ENCODE measurements at places on chromosomes 2 and 18.

DNA sequence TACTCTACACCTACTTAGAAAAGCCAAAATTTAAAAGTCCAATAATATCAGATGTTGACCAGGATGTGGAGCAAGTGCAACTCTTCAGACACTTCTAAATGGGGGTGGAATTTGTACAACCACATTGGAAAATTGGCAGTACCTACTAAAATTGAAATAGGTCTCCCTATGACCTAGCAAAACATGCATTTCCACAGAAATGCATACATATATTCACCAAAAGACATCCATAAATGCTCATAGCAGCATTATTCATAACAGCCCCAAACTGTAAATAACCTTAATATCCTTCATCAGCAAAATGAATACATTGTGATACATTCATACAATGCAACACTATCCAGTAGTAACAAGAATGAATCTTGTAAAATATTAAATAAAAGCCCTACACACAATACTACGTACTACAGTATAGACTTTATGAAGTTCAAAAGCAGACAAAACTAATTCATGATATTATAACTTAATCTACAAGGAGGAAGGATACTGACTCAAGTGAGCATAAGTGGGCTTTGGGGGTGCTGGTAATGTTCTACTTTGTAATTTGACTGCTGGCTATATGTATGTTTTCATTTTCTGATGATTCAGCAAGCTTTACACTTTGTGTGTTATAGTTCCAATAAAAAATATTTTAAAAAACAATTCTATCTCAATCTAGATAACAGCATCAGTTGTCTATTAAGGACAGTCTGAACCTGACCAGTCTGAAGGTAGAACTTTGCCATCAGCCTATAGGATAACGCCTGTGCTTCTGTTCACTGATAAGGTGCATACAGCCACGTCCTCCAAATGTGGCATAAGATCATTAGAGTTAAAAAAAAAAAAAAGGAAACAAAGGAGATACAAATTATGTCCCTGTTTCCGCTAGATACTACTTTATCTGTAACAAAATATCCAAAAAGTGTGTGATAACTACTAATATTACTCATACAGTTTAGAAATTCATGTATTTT, 6.6 kb upstream of the TNFRSF11A start:
- no peak for DNase-seq

GRCh38 chr2:113980946-113981345, 91.1 kb downstream of the ACTR3 start:
- no peak for DNase-seq

GRCh38 chr2:166831930-166832329, 56.4 kb upstream of the XIRP2 start:
- no peak for DNase-seq

- DNase-seq = peak; percentile 54
Observed at GRCh38 chr18:23207191-23207955, 72.1 kb downstream of the CABLES1 start.

DNA sequence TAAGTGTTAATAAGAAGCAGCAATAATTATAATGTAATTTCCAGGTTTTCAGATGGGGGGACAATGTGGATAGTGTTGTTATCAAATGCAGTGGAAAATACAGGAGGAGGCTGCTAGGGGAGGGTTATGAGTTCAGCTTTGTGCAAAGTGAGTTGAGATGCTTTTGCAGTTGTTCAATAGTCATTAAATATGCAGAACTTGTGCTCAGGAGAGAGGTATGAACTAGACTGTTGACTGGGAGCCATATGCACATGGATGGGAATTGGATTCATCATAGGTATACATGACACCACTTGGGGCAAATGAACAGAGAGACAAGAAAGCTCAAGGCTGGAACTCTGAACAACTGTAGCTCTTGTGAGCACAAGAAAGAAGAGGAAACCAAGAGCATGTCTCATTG, 182.1 kb upstream of the PID1 start:
- DNase-seq = no peak

GRCh38 chr2:154032220-154032619, 160.5 kb downstream of the GALNT13 start:
- DNase-seq = no peak

DNA sequence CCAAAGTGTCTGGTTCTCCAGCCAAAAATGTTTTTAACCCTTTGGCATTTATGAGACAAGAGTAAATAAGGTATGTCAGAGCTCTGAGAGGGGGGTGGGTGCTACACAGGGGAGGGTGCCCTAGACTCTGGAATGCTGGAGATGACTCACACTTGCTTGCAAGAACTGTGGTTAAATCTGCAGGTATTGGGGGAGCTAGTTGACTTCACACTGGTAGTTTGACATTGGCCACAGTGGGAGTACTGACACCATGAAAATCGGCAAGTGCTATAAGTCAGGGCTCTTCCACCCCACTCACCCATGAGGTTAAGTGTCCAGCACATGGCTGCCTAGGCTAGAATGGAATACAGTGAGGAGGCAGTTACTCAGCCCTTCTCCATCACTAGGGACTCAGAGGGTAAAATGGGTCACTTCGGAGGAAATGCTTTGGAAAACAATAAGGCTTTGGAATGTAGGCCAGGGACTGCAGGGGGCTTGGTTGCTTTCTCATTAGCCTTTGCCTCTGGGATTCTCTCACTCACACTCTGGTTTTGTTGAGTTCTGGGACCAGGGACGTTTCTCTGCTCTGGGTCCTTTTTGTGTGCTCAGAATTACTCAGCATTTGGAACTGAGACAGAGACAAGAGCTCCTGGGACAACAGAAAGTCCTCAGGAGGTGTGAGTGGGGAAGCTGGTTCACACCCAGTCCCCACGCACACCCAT, 91.6 kb downstream of the ACKR3 start:
- no peak for DNase-seq

DNA sequence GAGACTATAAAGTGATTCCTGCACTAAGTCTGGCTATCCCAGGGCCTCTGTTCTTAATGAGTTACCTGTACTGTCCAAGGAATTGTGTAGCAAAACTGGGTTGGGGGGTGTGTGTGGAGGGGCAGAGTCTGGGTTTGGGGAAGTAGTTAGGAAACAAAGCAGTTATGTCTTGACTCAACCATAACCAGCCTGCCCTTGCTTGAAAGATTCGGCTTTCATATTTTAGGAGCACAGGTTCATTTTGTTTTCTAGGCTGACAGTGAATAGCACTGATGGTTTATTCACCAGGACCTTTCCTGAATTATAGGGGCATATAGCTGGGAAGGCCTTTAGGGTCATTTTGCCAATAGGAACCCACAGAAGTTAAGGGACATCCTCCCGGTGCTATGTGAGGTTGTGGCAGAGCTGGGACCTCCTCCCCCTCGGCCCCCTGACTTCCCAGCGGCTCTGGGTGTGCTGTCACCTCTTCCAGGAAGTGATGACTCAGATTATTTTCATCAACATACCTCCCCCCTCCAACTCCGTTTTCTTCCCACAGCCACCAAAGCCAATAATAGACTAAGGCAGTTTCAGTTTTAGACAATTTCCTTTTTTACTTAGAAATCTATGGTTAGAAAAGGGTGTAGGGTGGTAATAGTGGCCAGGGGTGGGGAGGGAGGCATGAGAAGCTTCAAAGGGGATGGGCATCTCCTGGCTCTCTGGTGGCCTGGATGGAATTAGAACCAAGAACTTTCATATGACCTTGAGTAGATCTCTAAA, 44.8 kb downstream of the SETBP1 start:
- peak; percentile 19 for DNase-seq

- no peak for DNase-seq
Observed at GRCh38 chr2:4408321-4408720, 704.9 kb downstream of the DCDC2C start.

- no peak for DNase-seq
Observed at GRCh38 chr2:143078104-143078503, 51.1 kb upstream of the ARHGAP15 start.

- DNase-seq = no peak
Observed at GRCh38 chr18:50590593-50590992, 30.7 kb downstream of the MAPK4 start.

- DNase-seq = no peak
Observed at GRCh38 chr2:230011617-230012016, 57.1 kb downstream of the SLC16A14 start.

DNA sequence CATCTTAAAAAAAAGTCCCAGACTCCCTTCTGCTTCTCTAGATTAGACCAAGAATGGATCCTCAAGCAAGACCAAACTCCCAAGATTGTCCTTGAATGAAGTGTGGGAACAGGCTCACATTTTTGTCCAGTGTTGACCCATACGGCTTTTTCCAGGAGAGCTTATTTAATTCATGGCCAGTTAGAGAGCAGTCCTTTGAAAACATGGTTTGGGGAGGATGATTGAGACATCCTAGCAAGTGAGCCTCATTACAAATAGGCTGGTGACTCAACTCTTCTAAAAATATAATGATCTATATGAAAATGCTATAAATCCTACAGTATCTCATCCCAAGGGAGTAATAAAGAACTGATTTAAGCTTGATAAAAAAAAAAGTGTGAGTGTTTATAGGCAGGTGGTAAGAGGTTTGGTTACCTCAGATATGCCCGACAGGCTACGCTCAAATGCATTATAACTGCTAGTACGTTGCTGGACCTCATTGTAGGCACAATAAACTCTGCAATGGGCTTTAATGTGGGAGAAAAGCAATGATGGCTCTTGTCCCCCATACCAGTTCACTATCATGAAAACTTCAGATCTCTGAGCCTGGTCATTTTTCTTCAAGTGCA, 17.0 kb downstream of the ANKRD29 start:
- DNase-seq = no peak

- DNase-seq = no peak
Observed at GRCh38 chr2:239506961-239507360, 106.1 kb upstream of the HDAC4 start.

DNA sequence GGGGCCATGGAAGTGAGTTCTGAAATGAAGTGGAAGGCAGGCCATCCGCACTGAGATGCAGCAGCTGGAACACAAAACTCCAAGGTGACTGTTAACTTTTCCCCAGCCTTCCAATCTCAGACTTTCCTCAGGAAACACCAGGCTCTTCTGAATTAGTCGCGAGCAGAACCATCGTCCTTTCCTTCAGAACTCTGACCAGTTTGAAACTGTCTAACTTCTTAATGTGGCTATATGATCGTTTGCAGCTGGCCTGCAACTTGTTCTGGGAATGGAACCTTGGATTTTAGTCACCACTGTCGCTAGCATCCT, 620 bp upstream of the RPL37A start:
- DNase-seq = no peak

- DNase-seq = no peak
Observed at GRCh38 chr2:160257041-160257742, 57.1 kb upstream of the ITGB6 start.

DNA sequence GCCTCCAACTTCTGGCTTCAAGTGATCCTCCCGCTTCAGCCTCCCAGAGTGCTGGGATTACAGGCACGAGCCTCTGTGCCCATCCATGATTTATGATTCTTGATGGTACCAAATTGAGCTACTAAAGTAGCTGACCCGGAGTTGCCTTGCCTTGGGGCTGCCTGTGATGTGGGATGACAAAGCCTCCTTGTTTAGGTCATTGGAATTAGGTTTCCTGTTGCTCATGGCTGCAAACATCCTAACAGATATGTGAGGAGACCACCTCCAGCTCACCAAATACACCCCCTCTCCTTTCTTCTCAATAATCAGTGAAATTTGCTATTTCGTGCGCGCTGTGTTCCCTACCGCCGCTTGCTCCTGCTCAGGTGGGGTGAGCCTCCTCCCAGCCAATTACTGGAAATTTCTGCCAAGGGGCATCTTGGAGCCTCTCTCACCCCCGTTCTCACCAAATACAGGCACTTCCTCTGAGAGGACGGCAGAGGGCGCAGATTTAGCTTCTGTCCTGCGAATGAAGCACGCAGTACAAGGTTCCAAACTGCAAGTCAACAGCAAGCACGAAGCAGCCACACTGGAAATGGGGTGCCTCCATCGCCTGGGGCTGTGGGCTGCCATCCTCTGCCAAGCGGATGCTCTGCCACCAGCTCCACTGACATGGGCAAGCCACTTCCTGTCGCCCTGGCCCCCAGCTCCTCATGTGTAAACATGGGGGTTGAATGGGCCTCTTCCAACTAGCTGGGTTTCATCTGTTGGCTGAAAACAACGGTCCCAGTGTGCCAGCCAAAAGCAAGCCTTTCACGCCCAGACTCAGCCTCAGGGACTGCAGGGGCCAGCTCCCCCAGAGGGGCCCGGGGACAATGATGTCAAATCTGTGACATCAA, 71.7 kb downstream of the NCAPH start:
- peak; percentile 72 for DNase-seq

- no peak for DNase-seq
Observed at GRCh38 chr2:217795706-217796465, 206.9 kb downstream of the TNS1 start.

GRCh38 chr2:136874258-136874657, 108.9 kb downstream of the THSD7B start:
- peak; percentile 25 for DNase-seq

- DNase-seq = no peak
Observed at GRCh38 chr2:219998107-219998506, 370.7 kb downstream of the SLC4A3 start.

DNA sequence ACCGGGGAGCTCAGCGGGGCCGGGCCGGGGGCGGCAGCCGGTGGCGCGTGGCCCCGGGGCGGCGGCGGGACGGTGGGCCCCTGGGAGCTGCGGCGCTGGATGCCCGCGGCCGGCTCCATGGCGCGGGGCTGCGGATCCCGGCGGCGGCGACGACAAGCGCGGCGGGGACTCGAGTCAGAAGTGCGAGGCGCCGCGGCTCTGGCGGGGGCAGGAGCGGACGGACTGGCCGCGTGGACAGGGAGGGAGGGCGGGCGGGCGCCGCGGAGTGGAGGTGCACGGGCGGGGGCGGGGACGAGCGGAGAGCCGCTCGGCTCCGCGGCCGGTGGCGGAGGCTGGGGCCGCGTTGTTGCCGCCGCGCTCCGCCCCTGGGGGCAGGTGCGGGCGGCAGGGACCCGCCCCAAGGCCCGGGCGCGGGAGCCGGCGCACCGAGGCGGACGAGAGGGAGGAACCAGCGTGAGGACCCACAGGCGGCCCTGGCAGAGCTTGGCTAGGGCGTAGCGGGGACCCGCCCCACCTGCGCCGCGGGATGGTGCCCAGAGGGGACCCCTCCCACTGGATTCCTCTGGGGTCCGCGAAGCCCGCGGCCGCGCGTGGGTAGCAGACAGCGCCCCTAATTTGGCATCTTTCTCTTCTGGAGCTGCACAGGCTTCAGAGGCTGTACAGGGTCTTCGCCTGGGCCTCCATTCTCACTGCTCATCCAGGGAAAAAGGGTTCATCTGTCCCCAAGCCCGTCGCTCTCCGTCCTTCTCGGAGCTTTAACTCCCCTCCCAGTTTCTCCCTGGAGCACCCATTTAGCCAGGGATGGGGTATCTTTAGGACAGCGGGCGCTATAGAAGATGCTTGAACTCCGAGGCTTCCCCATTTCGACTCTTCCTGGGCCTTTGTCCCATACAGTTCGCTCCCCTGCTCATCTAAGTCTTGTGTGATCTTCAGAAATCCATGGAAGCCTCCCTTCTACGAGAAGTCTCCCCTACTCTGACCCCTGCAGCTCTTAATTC, at the start of gene TMEM163:
Gene TMEM163, minus strand, starts transcription at position 184 of the 998 bp plus-strand sequence.
- no peak for DNase-seq

GRCh38 chr2:29724282-29724681, 197.1 kb downstream of the ALK start:
- no peak for DNase-seq

GRCh38 chr18:10054366-10054765, 140.6 kb downstream of the VAPA start:
- no peak for DNase-seq
